ENCODE measurements at places on chromosomes 12 and 14.

- no peak for DNase-seq
These were observed 6.8 kb downstream of the CCDC198 start for GRCh38 chr14:57486767-57487379.

GRCh38 chr14:100299238-100299560 is 7.0 kb downstream of the SLC25A29 start:
- DNase-seq = no peak

- DNase-seq = no peak
These were observed 17.5 kb upstream of the PPP1CC start for GRCh38 chr12:110760204-110760609.

DNA sequence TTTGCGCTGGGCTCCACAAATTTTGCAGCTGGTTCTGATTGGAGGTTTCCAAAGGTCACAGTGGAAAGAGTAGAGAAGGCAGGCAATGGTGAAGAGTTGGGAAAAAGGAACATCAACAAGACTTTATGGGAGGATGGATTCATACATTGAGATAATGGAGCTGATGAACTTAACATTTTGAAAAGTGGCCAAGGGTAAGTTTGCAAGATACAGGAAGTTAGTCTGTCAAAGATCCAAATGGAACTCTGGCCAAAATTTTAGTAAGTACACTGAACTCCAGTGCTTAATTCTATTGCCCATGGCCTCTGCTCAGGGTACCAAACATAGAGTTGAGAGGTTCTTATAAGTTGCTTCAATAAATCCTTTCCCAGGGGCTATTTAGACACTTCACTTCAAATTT is 15.6 kb downstream of the CCER1 start:
- DNase-seq = no peak

- DNase-seq = no peak
These were observed 258.0 kb upstream of the PLEKHG7 start for GRCh38 chr12:92444763-92445162.
